ENCODE measurements at places on chromosomes 2 and 18.

- DNase-seq, result peak; percentile 15
- no peaks in the 10 kb centered on the region for H3K36me3 ChIP-seq
- peaks cover 3% of the 10 kb centered on the region for H3K4me1 ChIP-seq
- no peaks in the 10 kb centered on the region for H3K27me3 ChIP-seq
Measured at GRCh38 chr2:239767021-239767905, 257.9 kb downstream of the NDUFA10 start.

GRCh38 chr2:233334915-233335314, 19.4 kb upstream of the DGKD start:
- H3K4me1 ChIP-seq, result no peaks in the 10 kb centered on the region
- no peak for DNase-seq
- no peak overlapping the region for H3K27ac ChIP-seq
- no peaks in the 10 kb centered on the region for H3K27me3 ChIP-seq
- no peak overlapping the region for H3K4me3 ChIP-seq

- no peak overlapping the region for H3K27ac ChIP-seq
- no peaks in the 10 kb centered on the region for H3K27me3 ChIP-seq
- H3K4me1 ChIP-seq, result no peaks in the 10 kb centered on the region
Measured at GRCh38 chr18:66587430-66587829, 16.5 kb downstream of the CDH19 start.

- no peaks in the 10 kb centered on the region for H3K4me1 ChIP-seq
- no peaks in the 10 kb centered on the region for H3K36me3 ChIP-seq
- H3K4me3 ChIP-seq, result no peak overlapping the region
- no peaks in the 10 kb centered on the region for H3K27me3 ChIP-seq
- DNase-seq, result peak; percentile 44
Measured at GRCh38 chr2:101843048-101843447, 145.5 kb downstream of the MAP4K4 start.
